ENCODE measurements at places on chromosomes 1 and 21.

GRCh38 chr1:60271041-60271440 is 197.5 kb upstream of the C1orf87 start:
- DNase-seq: no peak

- peak; percentile 5 for DNase-seq
Observed at GRCh38 chr21:34926803-34927467, 122.2 kb downstream of the RUNX1 start.

DNA sequence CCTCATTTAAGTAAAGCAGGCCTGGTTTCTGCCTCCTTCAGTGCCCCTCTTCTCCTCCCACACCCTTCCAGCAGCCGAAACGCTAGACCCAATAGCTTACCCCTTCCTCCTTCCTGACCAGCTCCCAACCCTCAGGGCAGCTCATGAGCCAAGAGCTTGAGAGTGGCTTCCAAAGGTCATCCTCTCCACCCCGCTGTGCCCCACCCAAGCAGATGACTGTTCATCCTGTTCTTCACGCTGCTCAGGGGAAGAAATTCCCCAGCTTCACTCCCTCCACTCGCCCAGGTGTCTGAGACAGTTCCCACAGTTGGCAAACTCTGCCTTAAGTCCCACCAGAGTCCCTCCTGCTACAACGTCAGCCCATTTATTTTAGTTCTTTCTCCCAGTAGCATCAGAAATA is 23.4 kb downstream of the ARHGEF19 start:
- DNase-seq: no peak

- no peak for DNase-seq
Observed at GRCh38 chr1:94004924-94005323, 95.7 kb upstream of the GCLM start.

DNA sequence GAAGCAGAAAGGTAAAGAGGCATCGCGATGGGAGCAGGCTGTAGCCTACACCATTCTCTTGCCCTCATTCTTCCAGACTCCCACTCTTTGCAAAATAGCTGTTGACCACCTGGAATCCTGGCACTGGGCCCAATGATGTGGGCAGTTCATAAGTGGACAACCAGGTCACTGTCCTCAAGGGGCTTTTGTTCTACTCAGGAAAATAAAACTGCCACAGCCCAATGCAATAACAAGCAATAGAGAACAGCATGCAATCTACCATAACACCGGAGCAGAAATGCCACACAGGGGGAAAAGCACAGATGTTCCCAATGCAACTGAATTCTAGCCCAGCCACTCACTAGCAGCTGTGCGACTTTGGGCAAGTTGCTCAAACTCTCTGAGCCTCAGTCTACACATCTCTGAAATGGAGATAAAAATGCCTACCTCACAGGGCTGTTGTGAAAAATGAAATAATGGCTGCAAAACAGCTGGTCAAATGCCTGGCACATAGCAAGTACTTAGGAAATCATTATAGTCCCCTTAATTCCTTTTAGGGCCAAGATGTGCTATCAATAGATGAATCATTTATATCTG is 56.7 kb downstream of the NENF start:
- DNase-seq: no peak

DNA sequence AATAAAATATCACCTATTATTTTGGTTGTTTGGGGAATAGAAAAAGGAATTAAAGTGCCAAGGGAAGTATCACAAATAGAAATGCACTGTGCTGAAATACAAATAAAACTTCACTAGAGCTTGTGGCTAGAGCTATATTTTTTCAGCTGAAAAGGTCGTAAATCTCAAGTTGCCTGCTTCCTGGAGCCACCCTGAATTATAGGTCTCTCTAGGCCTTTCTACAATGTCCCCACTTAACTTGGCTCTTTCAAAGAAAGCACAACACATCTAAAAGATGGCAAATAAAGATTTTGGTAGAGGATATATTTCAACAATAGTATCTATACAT is 5.0 kb upstream of the RNF2 start:
- no peak for DNase-seq

- peak; percentile 90 for DNase-seq
Observed at GRCh38 chr1:29793101-29793546, 556.8 kb downstream of the PTPRU start.

GRCh38 chr1:172658871-172659453 is at the start of gene FASLG:
TSS of gene FASLG (plus strand) at chr1:172659103. CDS start at chr1:172659202, 99 bp downstream.
- DNase-seq: no peak

DNA sequence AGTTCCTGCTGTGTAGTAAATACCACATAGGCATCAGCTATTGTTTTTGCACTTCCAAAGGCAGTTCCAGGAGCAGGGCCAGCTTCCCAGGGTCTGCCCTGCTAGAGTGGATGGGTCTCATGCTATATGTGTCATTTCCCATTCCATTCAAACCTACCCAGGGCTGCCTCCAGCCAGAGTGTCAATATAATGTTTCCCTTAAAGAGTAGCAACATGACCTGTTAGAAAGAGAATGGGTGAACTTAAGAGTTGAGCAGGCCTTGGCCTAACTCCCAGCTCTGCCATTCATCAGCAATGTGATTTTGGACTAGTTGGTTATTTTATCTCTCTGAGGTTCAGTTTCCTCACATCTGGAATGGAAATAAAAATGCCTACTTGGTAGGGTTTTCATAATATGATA is 44.9 kb downstream of the RAB3B start:
- DNase-seq: no peak

DNA sequence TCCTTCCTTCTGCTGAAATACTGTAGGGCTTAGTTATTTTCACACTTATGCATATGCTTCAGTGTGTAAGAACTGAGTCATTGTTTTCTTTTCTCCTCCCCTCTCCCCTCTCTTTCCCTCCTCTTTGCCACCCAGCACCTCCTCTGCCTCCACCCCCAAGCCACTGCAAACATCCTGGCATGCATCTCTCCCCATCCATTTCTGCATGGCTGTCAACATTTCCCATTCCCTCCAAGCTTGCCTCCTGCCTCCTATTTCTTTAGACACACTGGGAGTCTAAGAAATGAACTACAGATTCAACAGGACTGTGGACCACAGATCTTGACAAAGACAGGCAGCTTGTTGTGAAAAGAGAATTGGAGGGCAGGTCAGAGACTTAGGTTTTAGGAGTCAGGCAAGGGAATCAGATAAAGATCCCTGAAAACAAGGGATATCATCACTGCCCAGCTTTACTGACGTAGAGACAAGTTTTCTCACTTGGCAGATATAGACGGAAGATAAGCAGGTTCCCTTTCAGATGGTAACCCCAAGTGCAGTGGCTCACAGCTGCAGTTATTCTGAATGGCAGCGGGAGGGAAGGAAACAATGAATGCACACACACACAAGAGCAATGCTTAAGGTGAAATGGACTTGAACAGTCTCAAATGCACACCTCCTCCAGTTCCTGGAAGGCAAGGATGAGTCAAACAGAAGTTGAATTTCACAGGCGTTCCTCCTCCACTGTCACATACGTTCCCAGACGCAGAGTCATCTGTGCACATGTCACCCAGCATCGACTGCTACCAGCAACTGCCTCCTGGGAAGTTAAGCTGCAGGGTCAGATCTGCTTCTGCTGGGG is 56.1 kb downstream of the HIVEP3 start:
- no peak for DNase-seq

DNA sequence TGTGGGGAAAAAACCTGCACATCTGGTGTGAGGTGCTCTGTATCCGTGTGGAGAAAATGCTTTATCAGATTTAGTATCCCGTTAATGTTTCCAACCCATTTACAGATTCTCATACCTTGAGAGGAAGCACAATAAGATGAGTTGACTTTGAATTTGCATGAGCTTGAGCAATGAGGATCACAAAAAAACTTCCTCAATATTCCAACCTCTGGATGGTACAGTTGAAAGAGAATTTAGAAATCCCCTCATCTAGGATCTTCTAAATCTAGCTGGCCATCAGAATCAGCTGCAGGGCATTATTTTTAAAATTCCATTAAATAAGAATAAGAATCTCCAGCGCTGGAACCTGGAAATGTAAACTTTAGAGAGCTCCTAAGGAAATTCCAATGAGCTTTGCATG is 82.5 kb upstream of the NR5A2 start:
- DNase-seq: no peak

- DNase-seq: no peak
Observed at GRCh38 chr1:172108161-172108893, 267.0 kb downstream of the DNM3 start.

All from ELF-1 (cell line).